ENCODE measurements at places on chromosomes 13 and 19. TPM values are rescaled to one million over a fixed set of nuclear protein-coding genes. Genes with fewer than 3 reads are reported as not detected.

ZNF77 gene
- total RNA-seq: 1.4 TPM

LGI4 gene
- 4.9 TPM for total RNA-seq

TJP3 gene
- total RNA-seq: not detected

SUGT1 gene
- 54.7 TPM for total RNA-seq

CEACAM16 gene
- not detected for total RNA-seq

PSG5 gene
- not detected for total RNA-seq

DNA sequence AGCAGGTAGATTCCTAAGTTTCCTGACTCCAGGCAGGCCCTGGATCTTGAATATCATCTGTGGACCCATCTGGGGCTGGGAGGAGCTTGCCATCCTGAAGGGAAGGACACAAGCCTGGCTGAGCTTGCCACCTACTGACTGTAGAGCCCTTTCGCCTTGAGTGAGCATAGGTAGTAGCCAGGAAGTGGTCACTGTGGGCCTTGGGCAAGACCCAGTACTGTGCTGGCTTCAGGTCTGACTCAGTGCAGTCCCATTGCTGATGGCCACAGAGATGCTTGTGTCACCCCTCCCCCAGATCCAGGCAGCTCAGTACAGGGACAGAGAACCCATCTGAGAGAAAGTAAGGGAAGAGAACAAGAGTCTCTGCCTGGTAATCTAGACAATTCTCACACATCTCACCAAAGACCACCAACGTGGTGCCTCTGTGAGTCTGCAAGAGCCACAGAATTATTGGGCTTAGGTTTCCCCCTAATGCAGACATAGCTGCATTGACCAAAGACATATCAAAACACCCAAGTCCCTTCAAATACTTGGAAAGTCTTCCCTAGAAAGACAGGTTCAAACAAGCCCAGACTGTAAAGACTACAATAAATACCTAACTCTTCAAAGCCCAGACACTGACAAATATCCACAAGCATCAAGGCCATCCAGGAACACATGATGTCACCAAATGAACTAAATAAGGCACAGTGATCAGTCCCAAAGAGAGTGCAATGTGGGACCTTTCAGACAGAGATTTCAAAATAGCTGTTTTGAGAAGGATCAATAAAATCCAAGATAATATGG lies 108.2 kb upstream of the WASF3 start:
- DNase-seq: no peak

DNA sequence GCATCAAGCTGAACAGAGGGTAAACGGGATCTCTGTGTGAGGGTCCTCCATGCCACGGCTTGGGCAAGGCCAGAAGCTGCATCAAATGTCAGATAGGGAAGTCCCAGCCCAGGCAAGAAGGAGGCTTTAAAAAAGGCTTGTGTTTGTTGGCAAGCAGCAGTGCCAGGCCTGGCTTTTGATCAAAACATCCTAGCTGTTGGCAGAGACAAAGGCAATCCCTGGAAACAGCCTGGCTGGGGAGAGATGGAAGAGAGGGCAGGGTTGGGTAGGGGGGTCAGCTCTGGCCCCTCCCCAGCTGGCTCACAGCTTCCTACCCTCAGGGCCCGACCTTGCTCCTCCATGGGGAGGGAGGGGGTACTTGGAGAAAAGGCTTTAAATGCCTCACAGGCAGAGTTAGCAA lies 61.8 kb upstream of the KCTD15 start:
- peak; percentile 53 for DNase-seq

- DNase-seq: no peak
These were observed 692 bp downstream of the ZNF234 start for GRCh38 chr19:44142059-44142433.

DNA sequence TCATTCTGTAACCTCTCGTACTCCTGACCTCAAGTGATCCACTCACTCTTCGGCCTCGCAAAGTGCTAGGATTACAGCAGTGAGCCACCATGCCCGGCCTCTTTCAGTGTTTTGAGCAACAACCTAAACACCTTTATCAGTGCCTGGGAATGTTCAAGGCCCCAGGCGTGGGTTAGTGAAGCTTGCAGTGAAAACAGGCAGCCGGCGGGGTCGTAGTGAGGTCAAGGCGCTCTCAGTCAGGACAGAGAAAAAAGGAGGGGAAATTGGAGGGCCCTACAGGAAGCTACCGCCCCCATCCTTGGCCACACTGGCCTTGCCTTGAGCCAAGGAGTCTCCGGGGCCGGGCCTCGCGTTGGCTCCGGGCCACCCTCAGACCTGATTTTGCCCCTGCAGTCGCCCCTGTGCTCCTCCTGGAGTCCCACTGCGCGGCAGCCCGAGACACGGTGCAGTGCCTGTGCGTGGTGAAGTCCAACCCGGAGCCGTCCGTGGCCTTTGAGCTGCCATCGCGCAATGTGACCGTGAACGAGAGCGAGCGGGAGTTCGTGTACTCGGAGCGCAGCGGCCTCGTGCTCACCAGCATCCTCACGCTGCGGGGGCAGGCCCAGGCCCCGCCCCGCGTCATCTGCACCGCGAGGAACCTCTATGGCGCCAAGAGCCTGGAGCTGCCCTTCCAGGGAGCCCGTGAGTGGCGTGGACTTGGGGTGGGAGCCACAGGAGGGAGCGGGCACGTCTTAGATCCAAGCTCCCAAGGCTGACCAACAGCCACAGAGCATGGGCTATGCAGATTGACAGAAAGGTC lies 17.7 kb downstream of the MAG start:
- DNase-seq: no peak

DNA sequence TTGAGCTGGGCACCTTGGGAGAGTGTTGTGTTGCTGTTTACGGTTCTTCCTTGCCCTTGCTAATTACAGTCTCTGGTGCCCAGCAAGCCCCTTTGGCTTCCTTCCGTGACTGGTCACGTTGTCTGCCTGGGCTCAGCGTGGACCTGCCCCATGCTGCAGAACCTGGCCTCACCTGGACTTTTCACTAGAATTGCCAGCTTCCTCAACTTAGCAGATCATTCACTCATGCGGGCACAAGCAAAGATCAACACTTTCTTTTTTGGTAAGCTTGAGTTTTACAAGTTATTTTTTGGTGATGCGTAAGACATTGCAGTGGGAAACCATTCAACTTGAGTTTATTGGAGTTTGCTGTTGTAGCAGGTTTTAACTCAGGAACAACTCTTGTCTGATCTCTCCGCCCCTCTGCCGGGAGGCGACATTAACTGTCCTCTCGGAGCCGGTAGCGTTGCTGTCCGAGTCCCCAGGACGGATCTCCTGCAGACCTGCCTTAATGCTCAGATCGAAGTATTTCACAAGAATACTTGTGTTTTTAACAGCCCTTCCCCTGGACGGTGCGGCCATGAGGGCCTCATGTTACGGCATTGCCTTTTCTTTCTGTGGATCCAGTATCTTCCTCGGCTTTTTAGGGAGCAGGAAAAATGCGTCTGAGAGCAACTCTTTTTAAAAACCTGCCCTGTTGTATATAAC lies 15.7 kb upstream of the TEX29 start:
- DNase-seq: no peak

DNA sequence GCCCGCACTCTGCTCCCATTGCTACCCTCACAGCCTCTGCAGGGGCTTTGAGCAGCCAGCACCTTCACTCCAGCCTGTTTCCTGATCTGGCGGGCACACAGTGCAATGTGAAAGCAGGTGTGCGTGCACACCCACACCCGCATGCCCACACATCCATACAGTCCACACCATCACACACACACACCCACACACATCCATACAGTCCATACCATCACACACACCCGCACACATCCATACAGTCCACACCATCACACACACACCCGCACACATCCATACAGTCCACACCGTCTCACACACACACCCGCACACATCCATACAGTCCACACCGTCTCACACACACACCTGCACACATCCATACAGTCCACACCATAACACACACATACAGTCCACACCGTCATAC lies 28.0 kb downstream of the PIAS4 start:
- DNase-seq: no peak

DNA sequence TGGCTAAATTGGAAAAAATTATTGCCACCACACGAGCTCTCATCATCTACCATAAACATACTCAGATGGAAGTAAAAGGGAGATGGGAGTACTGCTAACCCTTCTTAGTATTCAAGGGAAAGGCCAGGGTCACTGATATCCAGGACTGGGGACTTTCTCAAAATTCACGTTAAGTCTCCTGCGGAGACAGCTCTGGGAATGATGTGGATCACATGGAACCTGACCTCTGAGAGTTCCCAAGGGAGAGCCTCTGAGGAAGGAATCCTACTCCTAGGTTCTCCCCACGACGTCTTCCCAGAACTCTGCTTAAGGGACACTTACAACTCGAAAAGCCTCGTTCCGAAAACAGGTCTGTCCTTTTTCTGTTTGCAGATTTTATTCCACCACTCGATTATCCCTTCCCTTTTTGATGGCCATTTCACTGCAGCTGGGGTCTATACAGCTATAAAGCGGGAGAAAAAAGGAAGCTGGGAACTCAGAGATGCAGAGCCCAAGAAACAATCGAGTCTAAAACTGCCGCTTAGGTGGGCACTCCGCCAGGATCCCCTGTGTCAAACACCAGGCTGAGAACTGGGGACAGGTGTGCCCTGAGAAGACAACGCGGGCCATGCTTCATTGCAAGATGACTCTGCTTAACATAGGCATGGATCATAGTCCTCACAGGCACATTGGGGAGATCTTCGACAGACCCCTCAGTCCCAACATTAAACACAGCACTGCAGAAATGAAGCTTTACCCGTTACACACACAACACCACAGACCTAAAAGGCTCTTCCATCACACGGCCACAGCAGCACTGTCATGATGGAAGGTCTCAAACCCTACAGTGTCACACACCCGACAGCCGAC lies 823 bp upstream of the ZNF567 start:
- peak; percentile 26 for DNase-seq

- peak; percentile 40 for DNase-seq
These were observed 74.7 kb downstream of the GADD45B start for GRCh38 chr19:2550431-2551171.

GRCh38 chr13:33383724-33384577 lies 98.4 kb upstream of the STARD13 start:
- no peak for DNase-seq

- no peak for DNase-seq
These were observed 38.6 kb upstream of the TSHZ3 start for GRCh38 chr19:31387717-31388301.

GRCh38 chr19:46319613-46320012 lies 22.8 kb downstream of the HIF3A start:
- no peak for DNase-seq

GRCh38 chr13:25673711-25674110 lies 301.9 kb downstream of the ATP8A2 start:
- no peak for DNase-seq

GRCh38 chr19:33263325-33264023 lies 37.8 kb upstream of the SLC7A10 start:
- DNase-seq: no peak

DNA sequence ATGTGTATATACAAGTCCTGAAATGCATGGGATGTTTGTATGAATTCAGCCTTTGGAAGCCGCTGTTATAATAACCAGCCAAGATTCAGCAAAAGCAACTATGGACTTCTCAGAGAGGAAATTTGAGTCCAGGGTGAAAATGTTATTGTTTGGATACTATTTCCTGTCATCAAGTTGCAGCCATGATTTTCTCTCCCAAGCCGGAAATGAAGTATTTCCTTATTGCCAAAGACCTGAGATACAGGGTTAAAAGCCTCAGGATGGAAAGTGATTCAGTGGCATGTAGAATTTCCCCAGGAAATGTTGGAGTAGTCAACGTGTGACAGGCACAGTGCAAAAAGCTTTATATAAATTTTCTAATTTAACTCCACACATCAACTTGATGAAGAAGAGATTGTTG lies 133.9 kb downstream of the IRS2 start:
- no peak for DNase-seq

- DNase-seq: peak; percentile 85
These were observed 2.5 kb downstream of the ICAM5 start for GRCh38 chr19:10292206-10292788.

All from heart right ventricle (tissue), 16 donors.